ENCODE measurements at places on chromosomes 11 and 22. TPM values are rescaled to one million over a fixed set of nuclear protein-coding genes. Genes with fewer than 3 reads are reported as not detected.

Gene OR6A2
- total RNA-seq: not detected

DNA sequence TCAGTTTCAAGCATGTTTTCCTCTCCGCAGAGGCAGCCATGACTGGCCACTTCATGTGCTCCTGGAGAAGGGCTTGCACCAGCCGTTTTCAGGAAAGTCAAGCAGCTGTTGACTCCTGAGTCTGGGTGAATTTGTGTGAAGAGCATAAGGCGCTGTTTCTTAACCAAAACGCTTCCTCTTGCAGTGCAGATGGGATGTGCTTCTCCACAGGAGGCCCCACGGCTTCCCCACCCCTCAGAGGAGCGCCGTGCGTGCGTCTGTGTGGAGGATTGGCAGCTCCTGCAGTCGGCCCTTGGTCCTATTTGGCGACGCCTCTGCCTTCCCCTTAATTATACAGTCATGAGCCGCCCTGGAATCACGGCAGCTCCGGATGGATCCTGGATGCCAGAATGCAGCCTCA lies 54.1 kb upstream of the B3GAT1 start:
- peaks cover 17% of the 10 kb centered on the region for H3K27me3 ChIP-seq
- H3K27ac ChIP-seq: no peak overlapping the region
- H3K4me3 ChIP-seq: no peak overlapping the region
- no peaks in the 10 kb centered on the region for H3K36me3 ChIP-seq

DNA sequence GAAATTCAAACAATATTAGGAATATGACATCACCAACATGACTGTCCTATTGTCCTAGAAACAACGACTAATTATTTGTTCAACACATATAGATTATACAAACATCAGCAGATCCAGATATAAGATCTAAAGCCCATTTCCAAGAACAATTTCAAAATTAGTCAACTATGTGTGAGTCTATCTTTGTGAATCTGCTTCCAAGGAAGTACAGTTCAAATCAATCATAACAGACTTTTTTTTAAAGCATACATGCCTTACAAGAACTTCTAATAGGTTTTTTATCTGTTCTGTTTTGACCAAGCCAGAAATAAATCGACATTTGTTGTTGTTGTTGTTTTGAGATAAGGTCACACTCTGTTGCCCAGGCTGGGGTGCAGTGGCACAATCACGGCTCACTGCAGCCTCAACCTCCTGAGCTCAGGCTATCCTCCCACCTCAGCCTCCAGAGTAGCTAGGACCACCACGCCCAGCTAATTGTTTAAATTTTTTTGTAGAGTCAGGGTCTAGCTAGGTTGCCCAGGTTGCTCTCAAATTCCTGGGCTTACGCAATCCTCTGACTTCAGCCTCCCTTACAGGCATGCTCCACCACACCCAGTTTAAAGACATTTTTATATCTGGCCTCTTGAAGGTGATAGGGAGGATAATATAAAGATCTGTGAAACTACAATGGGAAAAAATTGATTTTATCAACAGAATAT lies 54.8 kb downstream of the DENND5A start:
- peaks cover 15% of the 10 kb centered on the region for H3K4me1 ChIP-seq
- H3K27ac ChIP-seq: no peak overlapping the region
- no peak for DNase-seq
- H3K27me3 ChIP-seq: no peaks in the 10 kb centered on the region

DNA sequence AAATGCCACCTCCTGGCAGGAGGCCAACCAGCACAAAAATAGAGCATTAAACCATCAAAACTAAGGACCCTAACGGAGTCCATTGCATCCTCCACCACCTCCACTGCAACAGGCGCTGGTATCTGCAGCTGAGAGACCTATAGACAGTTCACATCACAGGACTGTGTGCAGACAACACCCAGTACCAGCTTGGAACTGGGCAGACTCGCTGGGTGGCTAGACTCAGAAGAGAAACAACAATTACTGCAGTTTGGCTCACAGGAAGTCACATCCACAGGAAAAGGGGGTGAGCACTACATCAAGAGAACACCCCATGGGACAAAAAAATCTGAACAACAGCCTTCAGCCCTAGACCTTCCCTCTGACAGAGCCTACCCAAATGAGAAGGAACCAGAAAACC lies 11.6 kb upstream of the TMEM45B start:
- no peaks in the 10 kb centered on the region for H3K27me3 ChIP-seq

DNA sequence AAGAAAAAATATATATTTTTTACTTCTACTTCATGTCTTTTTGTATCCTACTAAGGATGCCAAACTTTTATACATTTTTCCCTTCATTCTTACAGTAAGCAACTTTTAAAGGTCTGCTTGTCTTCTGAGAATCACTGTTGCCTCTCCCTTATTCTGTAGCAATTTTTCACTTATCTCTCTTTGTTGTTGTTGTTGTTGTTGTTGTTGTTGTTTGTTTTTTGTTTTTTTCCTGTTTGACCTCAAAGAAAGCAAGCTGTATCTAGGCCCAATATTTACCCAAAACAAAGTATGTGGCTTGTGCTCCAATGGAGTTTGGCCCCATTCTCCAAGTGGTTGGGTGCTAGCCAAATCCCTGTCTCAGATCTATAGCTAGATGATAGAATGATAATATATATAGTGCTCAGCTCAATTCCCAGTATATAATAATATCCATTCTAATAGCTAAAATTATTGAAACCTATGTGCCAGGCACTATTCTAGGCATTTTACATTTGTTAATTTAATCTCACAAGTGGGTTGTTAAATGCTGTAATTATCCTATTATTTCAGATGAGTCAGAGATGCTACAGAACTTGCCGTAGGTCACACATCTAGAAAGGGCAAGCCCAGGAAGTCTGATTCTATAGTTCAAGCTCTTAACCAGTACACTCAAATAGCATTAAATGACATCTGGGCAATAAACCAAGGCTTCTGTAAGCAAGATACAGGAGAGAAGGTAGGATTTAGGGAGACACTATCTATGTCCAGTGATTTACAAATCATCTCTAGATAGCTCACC lies 205.1 kb upstream of the PITPNB start:
- no peak overlapping the region for H3K27ac ChIP-seq
- H3K4me1 ChIP-seq: no peaks in the 10 kb centered on the region
- DNase-seq: no peak
- no peak overlapping the region for H3K4me3 ChIP-seq
- no peaks in the 10 kb centered on the region for H3K27me3 ChIP-seq

- H3K4me3 ChIP-seq: no peak overlapping the region
- peak overlapping the region; percentile 39 for H3K27ac ChIP-seq
- H3K36me3 ChIP-seq: no peaks in the 10 kb centered on the region
- no peak for DNase-seq
- H3K27me3 ChIP-seq: no peaks in the 10 kb centered on the region
Observed at GRCh38 chr22:34913826-34914225, 152.1 kb upstream of the ISX start.

GRCh38 chr11:34667810-34668582 lies 47.1 kb downstream of the EHF start:
- no peak overlapping the region for H3K27ac ChIP-seq
- no peaks in the 10 kb centered on the region for H3K27me3 ChIP-seq
- no peaks in the 10 kb centered on the region for H3K36me3 ChIP-seq
- DNase-seq: no peak
- H3K4me1 ChIP-seq: no peaks in the 10 kb centered on the region

- no peak overlapping the region for H3K27ac ChIP-seq
- no peaks in the 10 kb centered on the region for H3K27me3 ChIP-seq
- H3K36me3 ChIP-seq: peaks cover 44% of the 10 kb centered on the region
Observed at GRCh38 chr22:42885446-42885845, 28.4 kb upstream of the ARFGAP3 start.

DNA sequence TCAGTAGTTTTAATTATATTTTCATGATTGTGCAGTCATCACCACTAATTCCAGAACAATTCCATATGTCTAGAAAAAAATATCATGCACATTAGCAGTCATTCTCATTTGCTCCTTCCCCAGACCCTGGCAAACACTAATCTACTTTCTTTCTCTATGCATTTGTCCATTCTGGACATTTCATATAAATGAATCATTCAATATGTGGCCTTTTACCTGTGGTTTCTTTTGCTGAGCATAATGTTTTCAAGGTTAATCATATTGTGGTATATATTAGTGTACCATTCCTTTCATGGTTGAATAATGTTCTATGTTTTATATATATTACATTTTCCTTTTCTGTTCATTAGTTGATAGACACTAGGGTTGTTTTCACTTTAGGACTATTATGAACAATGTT lies 811.1 kb upstream of the RAG2 start:
- no peak for DNase-seq
- H3K27ac ChIP-seq: no peak overlapping the region
- H3K4me1 ChIP-seq: no peaks in the 10 kb centered on the region

GRCh38 chr11:100010393-100010792 lies 676.7 kb upstream of the ARHGAP42 start:
- no peaks in the 10 kb centered on the region for H3K4me1 ChIP-seq
- no peaks in the 10 kb centered on the region for H3K36me3 ChIP-seq
- H3K27ac ChIP-seq: no peak overlapping the region

DNA sequence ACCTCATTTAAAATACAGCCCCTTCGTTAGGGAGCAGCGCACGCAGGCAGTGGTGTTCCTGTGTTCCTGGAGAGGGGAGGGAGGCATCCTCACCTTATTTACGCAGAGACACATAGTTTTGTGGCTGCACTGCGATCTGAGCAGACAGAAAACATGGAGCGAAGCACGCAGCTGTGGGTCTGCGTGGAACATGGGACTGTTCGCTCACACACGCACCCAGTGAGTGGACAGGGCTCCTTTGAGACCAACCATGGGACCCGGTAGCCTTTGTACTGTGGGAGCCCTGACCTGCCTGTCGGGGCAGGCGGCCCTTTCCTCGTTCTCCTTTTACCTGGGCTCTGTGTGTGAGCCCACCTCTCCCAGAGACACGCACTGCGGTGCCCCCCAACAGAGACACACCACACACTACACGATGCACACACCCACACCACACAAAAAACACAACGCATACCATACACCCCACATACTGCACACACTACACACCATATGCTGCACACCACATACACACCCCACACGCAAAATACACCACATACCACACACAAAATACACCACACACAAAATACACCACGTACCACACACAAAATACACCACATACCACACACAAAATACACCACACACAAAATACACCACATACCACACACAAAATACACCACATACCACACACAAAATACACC lies 1245.7 kb downstream of the BRD1 start:
- no peak overlapping the region for H3K4me3 ChIP-seq
- no peak overlapping the region for H3K27ac ChIP-seq
- H3K4me1 ChIP-seq: peaks cover 26% of the 10 kb centered on the region
- DNase-seq: peak; percentile 57

GRCh38 chr11:100525197-100525596 lies 161.9 kb upstream of the ARHGAP42 start:
- no peaks in the 10 kb centered on the region for H3K4me1 ChIP-seq
- H3K27me3 ChIP-seq: no peaks in the 10 kb centered on the region
- no peak for DNase-seq
- no peak overlapping the region for H3K4me3 ChIP-seq

GRCh38 chr22:37193629-37194191 lies 5.7 kb upstream of the C1QTNF6 start:
- no peak for DNase-seq
- H3K27me3 ChIP-seq: no peaks in the 10 kb centered on the region

- no peaks in the 10 kb centered on the region for H3K36me3 ChIP-seq
- H3K27ac ChIP-seq: no peak overlapping the region
- no peaks in the 10 kb centered on the region for H3K27me3 ChIP-seq
Observed at GRCh38 chr11:128695539-128696221, 1.8 kb downstream of the FLI1 start.

- H3K27me3 ChIP-seq: no peaks in the 10 kb centered on the region
- H3K4me3 ChIP-seq: no peak overlapping the region
- no peaks in the 10 kb centered on the region for H3K36me3 ChIP-seq
- DNase-seq: no peak
Observed at GRCh38 chr22:47038206-47038835, 275.9 kb downstream of the TBC1D22A start.

- peaks cover 3% of the 10 kb centered on the region for H3K36me3 ChIP-seq
- no peak overlapping the region for H3K4me3 ChIP-seq
- no peak overlapping the region for H3K27ac ChIP-seq
- DNase-seq: no peak
Observed at GRCh38 chr22:37672920-37673455, 2.4 kb upstream of the LGALS1 start.

- no peaks in the 10 kb centered on the region for H3K36me3 ChIP-seq
- peaks cover 5% of the 10 kb centered on the region for H3K4me1 ChIP-seq
- H3K27me3 ChIP-seq: no peaks in the 10 kb centered on the region
- DNase-seq: no peak
Observed at GRCh38 chr22:17804331-17805080, 30.2 kb upstream of the BID start.

- H3K27ac ChIP-seq: no peak overlapping the region
- H3K36me3 ChIP-seq: no peaks in the 10 kb centered on the region
- H3K4me3 ChIP-seq: no peak overlapping the region
- H3K27me3 ChIP-seq: no peaks in the 10 kb centered on the region
- no peaks in the 10 kb centered on the region for H3K4me1 ChIP-seq
- no peak for DNase-seq
Observed at GRCh38 chr11:76322540-76322939, 58.4 kb downstream of the THAP12 start.

- peaks cover 41% of the 10 kb centered on the region for H3K4me1 ChIP-seq
- DNase-seq: no peak
- H3K27ac ChIP-seq: peak overlapping the region; percentile 73
Observed at GRCh38 chr11:64093233-64094039, 57.7 kb downstream of the FLRT1 start.

- no peaks in the 10 kb centered on the region for H3K4me1 ChIP-seq
- DNase-seq: no peak
- no peak overlapping the region for H3K4me3 ChIP-seq
- H3K27ac ChIP-seq: no peak overlapping the region
- H3K27me3 ChIP-seq: no peaks in the 10 kb centered on the region
Observed at GRCh38 chr22:38041760-38042487, 15.3 kb upstream of the PICK1 start.

DNA sequence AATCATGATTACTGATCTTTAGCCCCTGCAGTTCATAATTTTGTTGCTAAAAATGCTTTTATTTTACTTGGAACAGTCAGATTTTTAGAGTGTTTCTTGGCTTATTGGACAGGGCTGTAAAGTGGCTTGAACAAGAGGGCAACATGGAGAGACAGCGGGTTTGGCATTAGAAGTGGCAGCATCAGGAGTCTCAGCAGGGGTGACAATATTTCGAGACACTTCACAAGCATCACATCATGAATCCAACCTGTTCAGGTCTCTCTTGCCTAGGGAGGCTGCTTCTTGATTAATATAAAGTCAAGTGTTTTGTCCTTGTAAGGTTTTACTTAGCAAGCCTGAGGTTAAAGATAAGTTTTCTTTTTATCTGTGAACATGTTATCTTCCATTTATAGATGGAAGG lies 2249.5 kb downstream of the LRRC4C start:
- DNase-seq: no peak
- H3K36me3 ChIP-seq: no peaks in the 10 kb centered on the region
- H3K4me3 ChIP-seq: no peak overlapping the region
- H3K27ac ChIP-seq: no peak overlapping the region

Gene DTX4
- 26.3 TPM for total RNA-seq

Gene CEND1
- total RNA-seq: 1.5 TPM

Gene FAM111B
- total RNA-seq: 69.9 TPM

Data from SJCRH30 (cell line).